ENCODE measurements at places on chromosomes 7 and 10. TPM values are rescaled to one million over a fixed set of nuclear protein-coding genes. Genes with fewer than 3 reads are reported as not detected.

DNA sequence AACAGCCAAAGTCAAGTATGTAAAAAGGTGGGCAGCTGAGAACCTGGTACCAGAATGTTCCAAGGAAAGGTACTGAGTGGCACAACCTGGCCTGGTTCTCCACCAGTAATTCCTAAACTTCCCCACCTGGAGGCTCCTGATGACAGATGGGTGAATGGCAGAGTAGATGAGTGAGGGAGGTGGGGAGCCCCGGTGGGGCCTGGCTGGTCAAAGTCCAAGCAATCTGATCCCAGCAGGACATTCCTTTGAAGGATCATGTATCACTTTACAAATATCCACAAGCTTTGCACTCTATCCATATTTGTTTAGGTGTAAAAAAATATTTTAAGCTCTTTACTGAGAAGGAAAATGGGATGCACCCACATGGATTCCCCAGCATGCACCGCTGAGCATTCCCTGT lies 250.2 kb downstream of the DPP6 start:
- no peak for DNase-seq

DNA sequence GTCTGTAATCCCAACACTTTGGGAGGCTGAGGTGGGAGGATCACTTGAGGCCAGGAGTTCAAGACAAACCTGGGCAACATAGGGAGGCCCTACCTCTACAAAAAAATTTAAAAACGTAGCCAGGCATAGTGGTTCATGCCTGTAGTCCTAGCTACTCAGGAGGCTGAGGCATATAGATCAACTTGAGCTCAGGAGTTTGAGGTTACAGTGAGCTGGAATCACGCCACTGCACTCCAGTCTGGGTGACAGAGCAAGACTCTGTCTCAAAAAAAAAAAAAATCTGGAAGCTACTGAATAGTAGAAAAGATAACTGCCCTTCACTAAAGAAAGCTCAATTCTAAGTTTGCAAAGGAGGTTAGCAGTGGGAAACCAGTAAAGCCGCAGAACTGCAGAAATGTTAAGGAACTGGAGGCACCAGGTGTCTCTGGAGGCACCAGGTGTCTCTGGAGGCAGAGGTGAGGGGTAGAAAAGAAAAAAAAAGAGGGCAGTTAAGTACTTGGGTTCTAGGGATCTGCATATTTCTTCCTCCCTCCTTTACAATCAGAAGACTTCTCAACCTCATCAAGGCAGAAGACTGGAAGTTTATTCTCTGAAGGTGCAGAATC lies 56.5 kb downstream of the RNLS start:
- DNase-seq = no peak

GRCh38 chr10:31648966-31649365 lies 279.7 kb downstream of the ARHGAP12 start:
- DNase-seq = no peak

- DNase-seq = no peak
Observed at GRCh38 chr10:2335626-2336025, 598.3 kb upstream of the ADARB2 start.

- no peak for DNase-seq
Observed at GRCh38 chr7:81740403-81740802, 29.4 kb downstream of the HGF start.

DNA sequence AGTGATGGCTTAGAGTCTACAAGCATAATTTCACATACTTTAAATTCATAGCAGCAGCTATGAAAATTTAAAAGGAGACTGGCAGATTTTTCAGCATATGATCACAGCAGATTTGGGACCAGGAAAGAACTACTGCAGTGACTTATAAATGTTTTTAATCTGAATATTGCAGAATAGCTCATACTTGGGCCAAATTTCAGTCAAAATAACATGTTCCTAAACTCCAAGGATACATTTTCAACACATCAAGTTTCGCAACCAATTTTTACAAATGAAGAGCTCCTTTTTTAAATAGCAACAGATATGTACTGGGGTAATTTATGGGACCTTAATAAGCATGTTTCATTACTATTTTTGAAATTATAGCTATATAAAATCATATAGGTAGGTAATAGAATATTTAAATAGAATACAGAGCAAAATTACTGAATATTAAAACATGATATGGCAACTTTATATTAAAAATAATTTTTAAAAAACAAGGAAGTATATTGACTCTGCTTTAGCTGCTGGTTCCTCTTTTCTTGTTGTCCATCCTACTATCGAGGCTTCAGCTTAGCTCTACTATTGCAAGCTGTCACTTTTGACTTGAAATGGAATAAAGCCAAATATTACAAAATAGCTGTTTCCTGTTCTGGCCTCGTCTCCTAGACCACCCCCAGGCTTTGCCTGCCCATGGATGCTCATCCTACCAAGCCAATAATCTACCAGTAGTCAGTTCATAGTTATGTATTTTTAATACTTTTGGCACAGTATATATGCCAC lies 123.1 kb downstream of the NRBF2 start:
- DNase-seq = no peak

CTAGE15 gene
- polyA plus RNA-seq = not detected

ODAD2 gene
- 0.67 TPM for polyA plus RNA-seq

GRCh38 chr7:127819975-127820731 lies 168.2 kb downstream of the SND1 start:
- no peak for DNase-seq
